Brain microvascular endothelial cell (primary cell): ENCODE measurements at places on chromosomes 3 and 15.

DNA sequence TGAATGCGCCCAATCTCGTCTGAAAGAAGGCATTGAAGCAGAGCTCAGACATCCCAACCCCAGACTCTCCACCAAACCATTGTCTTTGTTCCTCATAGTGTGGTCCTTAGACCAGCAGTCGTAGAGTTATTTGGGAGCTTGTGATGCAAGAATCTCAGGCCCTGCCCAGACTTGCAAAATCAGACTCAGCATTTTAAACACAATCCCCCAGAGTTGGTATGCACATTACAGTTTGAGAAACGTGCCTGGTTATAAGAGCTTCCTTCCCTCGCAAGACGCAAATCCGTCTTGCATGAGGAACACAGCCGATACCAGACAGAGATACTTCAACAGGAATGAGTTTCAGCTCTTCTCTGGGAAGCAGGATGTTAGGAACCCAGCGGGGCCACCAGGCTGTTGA is 38.9 kb upstream of the IREB2 start:
- DNase-seq = no peak

DNA sequence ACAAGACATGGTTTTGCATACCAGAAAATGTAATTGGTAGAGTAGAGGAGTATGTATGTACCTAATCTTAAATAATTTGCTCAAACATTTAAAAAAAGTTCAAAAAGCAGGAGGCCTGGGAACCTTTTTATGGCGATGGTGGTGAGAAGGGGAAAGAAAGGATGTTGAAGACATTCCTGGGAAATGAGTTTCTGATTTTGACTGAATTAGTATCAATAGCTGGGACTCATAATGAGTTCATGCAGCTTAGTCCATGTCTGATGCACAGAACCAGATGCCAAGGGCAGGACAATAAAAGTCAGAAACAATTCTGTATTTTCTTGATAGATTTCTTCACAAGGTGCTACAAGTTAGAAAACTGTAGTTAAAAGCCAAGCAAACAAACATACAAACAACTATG is 395.3 kb downstream of the GAP43 start:
- no peak for DNase-seq

- DNase-seq = no peak
Measured at GRCh38 chr15:92430069-92430440, 36.4 kb downstream of the ST8SIA2 start.

- no peak for DNase-seq
Measured at GRCh38 chr15:66108483-66109265, 144.9 kb downstream of the MEGF11 start.

DNA sequence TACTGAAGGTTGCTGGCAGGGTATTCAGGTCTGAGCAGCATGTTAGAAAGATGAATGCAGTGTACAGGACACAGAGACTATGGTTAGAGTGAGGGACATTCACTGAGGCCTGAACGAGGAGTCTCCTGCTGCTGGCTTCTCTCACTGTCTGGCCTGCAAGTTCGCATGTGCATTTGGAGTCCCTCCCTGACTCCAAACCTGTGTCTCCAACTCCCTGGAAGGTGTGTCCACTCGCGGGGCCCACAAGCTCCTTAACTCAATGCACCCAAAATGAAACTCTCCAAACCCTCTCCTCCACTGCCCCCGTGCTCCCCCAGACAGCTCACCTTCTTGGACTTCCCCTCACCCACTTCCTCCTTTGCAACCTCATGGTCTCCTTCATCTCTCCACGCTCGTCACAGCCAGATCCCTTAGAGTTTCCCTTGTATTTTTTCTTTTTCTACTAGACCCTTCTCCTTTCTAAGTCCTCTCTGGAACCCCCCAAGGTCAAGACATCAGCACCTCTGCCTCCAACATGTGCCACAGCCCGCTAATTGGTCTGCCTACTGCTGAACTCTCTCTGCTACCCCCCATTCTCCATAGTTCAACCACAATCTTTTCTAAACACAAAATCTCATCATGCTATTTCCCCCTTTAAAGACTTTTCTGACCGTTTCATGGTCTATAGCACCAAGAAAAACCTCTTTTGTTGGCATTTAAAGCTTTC is 58.3 kb downstream of the HES1 start:
- no peak for DNase-seq

DNA sequence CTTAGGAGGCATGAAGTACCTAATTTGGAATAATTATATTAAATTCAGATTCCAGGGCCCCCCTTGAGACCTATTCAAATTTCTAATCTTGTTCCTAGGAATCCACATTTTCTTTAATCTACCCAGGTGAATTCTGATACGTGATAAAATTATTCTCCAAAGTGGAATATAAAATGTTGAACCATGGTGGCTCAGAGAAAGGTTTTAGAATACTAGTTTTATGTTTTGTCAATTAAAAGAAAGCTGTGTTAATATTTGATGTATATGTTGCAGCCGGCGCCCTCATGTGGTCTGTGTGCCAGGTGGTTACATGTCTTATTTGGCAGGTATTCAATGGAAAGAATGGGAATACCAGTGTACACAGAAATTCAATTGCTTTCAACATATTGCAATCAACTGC is 321.8 kb downstream of the FEZF2 start:
- peak; percentile 45 for DNase-seq

GRCh38 chr3:28036599-28037575 is 204.5 kb upstream of the CMC1 start:
- no peak for DNase-seq

DNA sequence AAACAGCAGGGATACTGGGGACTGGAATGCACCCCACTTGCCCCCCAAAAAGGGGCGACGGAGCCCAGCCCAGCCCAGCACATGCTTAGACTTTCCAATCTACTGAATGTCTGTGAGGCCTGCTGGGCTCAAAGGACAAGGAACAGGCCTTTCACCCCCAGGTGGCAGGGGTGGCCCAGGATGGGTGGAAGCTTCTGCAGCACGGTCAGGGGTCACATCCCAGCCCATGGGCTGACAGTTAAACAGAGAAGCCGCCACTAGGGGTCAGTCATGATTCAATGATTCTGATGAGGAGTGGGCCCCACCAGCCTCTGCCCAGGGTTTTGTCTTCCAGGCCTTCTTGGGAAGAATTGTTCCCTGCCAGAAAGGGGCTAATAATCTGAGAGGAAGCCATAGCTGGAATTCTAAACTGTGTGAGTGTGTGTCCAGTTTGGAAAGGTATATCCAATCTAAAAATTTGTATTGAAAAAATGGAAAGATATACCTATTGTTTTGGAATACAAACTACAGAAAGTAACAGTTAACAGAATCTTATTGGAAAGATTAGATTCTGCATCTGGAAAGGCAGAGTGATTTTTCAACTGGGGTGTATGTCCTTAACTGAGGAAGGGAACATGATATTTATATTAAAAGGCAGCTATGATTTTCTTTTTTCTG is 2.2 kb downstream of the CHRNB4 start:
- DNase-seq = peak; percentile 40

GRCh38 chr3:117853923-117854668 is 1144.5 kb downstream of the TUSC7 start:
- DNase-seq = peak; percentile 1

DNA sequence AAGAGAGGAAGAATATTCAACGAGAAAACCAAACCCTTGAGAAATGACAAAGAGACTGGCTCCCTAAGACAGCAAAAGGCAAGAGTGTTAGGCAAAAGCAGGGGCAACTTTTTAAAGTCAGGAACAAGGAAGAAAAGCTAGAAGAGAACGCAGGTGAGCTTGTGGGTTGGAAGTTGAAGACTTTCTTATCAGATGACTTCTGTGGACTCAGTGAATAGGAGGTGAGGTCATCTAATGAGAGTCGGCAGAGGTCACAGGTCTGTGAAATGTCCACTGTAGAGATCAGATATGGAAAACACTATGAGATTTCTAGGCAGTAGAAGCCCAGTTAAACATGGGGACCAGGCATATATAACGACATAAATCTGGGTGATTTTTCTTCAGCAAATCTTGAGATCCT is 27.2 kb upstream of the TNIK start:
- no peak for DNase-seq

- no peak for DNase-seq
Measured at GRCh38 chr3:126125781-126126251, 41.9 kb upstream of the SLC41A3 start.

GRCh38 chr15:99176757-99177156 is 71.9 kb downstream of the SYNM start:
- no peak for DNase-seq

- DNase-seq = no peak
Measured at GRCh38 chr3:39664931-39665330, 144.5 kb upstream of the MYRIP start.

DNA sequence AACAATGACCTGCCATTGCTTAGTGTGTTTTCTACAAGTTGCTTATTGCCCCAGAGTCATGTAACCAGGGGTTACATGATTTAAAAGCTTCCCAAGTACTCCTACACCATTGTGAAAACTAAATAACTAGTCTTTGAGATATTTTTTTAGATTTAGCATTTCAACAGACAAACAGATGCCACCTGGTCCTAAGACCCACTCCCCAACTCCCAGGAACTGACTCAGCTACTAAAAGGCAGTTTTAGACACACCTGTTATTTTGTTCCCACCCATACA is 28.1 kb upstream of the KBTBD12 start:
- DNase-seq = no peak
